H7 (cell line): ENCODE measurements at places on chromosomes 3 and 15.

GRCh38 chr15:80789296-80789695 is 10.1 kb downstream of the CEMIP start:
- no peak for DNase-seq

DNA sequence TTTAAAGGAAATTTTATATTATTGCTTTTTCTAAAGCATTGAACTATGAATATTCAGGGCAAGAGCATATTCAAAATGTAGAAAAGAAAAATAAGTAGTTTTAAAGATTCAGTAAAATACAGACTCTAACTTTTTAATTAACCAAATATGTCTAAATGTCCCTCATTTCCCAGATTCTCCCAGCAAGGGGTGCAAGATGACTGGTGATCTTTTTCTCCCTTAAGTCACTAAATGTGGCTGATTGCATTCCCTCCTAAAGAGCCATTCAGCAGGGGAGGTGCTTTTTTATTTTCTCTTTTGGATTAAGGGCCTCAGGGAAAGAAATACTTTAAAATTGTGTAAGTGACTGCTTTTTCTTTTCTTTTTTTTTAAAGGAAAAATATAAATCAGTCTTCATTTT is 406.9 kb downstream of the OXSM start:
- no peak for DNase-seq

DNA sequence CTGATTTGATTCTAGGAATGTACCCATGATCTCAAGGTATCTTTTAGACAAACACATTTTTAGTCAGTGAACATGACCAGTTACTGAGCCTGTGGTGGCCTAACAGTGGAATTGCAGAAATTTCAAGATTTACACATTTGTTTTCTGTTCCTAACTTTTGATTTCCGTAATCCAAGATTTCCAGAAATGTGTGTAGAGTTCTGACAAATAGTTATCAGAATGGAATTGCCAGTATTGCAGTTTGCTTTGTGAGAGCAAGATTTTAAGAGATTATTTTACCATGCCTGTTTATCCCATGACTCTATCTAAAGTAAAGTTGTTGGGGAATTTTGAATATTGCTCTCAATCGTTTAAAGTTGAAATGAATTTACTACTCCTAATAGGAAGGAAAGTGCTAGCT is 11.7 kb upstream of the UTS2B start:
- DNase-seq: no peak

DNA sequence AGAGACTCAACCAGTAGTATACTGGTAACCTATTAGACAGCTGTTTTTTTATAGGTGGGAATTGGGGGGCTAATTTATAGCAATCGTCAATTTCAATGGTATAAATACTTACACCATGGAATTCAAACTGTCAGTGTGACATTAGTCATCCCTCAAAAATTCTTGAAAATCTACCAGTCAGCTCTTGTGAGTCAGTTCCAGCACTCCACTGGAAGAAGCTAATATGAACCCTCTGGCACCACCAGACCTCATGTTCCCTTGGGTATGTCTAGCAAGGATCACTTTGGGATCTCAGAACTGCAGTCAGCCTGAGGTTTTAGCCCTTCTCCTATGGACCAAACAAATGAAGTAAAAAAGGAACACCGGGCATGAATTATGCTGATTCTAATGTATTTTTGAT is 11.8 kb upstream of the UACA start:
- no peak for DNase-seq

DNA sequence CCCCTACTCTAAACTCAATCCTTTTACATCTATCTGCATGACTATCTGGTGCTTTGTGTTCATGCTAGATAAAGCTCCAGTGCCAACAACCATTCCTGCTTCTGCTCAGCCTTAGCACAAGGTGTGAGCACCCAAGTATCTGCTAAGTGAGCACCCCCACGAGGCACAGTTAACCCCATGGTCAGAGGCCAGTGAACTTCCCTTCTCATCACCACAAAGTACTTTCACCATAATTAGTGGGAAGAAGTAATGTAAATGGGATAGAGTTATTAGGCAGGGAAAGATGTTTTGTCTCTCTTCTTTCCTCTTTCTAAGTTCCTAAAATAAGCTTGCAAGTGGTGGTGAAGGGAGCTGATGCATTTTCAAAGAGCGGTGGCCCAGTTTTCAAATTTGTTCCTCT is 96.4 kb downstream of the ANO10 start:
- DNase-seq: no peak

- no peak for DNase-seq
These were observed 204.7 kb downstream of the GREM1 start for GRCh38 chr15:32922541-32922940.

DNA sequence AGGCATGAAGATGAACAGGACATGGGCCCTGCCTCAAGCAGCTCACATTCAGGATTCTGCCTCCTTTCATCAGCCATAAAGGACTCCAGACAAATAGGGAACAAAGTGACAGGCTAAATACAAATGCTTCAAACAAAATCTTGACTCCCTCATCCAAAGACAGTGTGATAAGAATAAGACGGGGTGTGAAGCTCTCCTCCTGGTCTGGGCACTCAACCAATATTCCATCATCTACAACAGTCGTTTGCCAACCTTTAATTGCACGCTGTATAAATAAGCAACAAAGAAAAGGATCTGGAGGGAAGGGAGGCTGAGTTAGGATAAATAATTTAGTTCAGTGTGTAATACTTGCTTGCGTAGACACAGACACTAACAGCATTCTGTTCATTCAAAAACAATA is 5.4 kb downstream of the CCDC54 start:
- DNase-seq: no peak

DNA sequence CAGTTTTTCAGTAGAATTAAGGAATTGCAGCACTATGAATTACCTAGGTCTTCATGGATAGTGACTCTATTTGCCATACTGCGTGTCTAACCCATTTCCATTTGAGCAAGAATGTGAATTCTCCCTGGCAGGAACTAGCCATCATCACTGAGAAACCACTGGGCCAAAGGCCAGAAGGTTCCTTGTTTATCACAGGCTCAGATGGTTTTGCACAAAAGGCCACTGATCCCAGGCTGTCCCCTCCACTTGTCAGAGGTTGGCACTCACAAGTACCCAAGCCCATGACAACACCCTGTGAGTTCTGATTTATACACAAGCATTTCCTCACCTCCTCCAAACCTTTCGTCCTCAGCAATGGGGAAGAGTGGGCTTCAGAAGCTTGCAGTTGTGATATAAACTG is 131.8 kb downstream of the FOXB1 start:
- DNase-seq: no peak

- no peak for DNase-seq
These were observed 179.3 kb upstream of the UBE3A start for GRCh38 chr15:25618161-25618560.

DNA sequence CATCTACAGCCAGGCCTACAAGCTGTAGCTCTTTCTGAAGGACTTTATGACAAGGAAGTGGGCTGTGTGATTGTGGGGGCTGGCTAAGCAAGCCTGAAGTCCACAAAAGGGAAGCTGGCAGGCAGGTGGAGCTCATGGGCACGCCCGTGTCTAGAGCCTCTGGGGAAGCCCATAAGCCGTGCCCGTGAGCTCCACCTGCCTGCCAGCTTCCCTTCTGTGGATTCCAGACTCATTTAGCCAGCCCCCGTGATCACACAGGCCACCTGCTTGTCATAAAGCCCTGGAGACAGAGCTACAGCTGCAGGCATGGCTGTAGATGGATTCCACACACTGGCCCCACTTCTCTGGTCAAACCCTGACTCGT is 15.2 kb downstream of the EFCC1 start:
- no peak for DNase-seq

DNA sequence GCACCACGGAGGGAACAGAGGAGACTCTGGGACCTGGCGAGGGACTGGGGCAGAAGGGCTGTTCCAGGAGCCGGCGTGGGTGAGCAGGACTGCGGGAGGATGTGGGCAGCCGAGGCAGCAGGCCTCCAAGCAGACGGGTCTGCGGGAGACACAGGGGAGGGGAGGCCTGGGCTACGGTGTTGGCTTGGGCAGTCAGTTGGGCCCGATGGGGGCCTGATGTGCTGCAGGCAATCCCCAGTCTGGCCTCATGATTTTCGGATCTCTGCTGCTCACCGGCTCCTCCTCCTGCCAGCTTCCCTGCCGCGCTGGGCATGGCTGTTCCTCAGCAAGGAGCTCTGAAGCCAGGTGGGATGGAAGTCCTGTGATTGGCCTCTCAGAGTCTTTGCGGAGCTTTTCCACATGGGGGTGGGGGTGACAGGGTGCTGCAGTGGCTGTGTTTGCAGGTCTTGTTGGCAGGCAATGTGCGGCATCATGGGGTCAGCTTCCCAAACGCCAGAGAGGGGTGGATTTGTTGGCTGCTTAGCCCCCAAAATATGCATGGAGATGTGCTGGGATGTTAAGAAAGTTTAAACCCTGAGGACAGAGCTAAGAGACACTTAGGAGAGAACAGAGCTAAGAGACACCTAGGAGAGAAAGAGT is 19.3 kb downstream of the MINAR1 start:
- DNase-seq: peak; percentile 58

DNA sequence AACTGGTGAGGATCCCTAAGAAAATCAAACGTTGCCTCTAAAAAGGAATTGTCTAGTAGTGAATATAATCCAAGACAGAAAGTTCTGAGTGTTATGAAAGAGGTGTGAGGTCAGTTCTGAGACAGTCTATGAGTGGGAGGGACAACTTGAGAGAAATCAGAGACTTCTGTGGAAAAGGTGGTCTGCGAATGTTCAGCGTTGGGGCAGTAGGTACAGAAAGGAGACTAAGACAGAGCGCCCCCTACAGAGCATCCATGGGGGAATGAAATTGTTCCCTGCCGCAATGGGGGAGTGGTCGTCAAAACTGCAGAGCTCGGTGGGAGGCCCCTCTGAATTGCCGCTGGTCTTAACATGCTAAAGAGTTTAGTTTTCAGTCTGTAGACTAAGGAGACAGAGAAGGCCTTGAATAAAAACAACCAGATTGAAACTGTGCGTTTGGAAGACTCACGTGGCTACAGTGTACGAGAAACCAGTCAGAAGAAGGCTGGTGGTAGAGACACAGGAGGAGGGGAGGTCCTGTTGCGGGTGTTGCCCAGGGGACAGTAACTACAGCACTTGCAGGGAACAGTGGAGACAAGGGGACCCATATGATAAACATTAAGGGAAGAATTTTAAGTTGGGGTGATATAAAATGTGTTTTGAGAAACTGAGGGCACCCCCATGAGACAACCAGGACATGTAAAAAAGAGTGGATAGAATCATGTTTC is 6.9 kb downstream of the TNIK start:
- DNase-seq: peak; percentile 72

- peak; percentile 88 for DNase-seq
These were observed 16.4 kb upstream of the SKIC8 start for GRCh38 chr15:78315686-78316282.

- no peak for DNase-seq
These were observed 92.6 kb downstream of the FHIT start for GRCh38 chr3:61158667-61159066.

DNA sequence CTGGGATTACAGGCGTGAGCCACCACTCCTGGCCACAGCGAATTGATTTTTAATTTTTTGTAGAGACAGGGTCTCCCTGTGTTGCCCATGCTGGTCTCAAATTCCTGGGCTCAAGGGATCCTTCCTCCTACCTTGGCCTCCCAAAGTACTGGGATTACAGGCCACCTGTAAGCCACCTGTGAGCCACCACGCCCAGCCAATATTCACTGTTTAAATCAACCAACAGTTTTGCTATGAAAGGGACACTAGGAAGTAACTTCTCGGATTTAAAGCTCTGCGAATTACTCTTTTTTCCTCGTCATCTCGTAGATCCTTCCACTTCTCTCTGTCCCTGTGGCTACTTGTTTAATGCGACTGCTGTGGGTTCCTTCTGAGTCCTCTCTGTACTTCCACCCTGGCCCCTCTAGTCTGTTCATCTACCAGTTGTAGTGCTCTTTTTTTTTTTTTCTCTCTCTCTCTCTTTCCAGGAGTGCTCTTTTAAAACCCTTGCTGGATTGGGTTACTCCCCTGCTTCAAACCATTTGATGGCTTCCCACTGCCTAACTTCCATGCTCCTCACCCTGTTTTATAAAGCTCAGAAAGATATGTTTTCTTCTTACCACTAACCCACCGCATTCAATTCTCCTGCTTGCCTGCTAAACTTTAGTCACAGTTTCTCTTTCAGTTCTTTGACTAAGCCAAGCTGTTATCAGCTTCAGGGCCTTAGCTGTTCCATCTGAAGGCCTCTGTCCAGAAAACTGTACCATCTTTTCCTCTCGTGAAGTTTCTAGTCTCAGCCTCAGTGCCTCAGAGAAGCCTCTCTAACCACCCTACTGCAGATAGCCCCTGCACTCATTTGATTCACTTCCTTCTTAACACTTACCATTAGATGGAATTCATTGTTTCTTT is 12.4 kb downstream of the RTF1 start:
- no peak for DNase-seq

DNA sequence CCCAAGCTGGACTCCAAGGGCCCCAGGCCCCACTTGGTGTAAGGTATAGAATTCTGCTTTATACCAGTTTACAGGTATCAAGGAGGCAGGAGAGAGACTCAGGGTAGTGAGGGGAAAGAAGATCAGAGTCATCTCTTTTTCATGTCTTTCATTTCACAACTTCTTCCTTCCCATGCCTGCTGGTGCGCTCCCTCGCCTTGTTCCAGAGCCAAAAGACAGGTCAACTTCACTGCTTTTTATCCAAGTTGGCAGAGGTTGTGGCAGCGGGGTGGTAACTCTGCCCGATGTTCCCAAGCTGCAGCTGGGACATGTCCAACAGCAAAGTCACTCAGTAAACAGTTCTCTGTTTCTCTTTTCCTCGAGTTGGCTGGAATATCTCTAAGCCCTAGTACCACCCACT is 86.3 kb upstream of the TCF12 start:
- no peak for DNase-seq

- DNase-seq: no peak
These were observed 141.7 kb downstream of the PDCD6IP start for GRCh38 chr3:33940149-33940548.

GRCh38 chr3:29430558-29430971 is 149.7 kb downstream of the RBMS3 start:
- DNase-seq: no peak

DNA sequence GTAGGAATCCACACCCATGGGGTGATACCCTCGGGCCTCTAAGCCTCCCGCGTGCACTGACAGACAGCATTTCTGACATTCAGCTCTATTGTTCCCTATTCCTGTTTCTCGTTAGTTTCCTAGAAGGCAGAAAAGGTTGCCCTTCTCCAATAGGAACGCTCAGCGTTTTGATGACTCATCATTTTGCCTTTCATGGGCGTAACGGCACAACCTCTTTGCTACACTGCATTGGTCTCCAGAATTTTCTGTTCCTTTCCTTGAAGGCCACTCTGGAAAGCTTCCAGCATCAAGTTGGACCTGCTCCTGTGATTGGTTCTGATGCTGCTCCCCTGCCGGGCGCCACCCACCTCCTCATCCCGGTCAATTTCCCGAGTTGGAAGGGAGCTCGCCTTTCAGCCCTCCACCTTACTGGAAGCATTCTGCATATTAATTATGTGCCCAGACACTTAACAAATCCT is 13.0 kb upstream of the TNK2 start:
- DNase-seq: no peak
